Germinal center (tissue), 1 donor: ENCODE measurements at places on chromosomes 12 and 14.
A peak's percentile ranks its signal among the peaks of the same experiment; 100 is the strongest.

DNA sequence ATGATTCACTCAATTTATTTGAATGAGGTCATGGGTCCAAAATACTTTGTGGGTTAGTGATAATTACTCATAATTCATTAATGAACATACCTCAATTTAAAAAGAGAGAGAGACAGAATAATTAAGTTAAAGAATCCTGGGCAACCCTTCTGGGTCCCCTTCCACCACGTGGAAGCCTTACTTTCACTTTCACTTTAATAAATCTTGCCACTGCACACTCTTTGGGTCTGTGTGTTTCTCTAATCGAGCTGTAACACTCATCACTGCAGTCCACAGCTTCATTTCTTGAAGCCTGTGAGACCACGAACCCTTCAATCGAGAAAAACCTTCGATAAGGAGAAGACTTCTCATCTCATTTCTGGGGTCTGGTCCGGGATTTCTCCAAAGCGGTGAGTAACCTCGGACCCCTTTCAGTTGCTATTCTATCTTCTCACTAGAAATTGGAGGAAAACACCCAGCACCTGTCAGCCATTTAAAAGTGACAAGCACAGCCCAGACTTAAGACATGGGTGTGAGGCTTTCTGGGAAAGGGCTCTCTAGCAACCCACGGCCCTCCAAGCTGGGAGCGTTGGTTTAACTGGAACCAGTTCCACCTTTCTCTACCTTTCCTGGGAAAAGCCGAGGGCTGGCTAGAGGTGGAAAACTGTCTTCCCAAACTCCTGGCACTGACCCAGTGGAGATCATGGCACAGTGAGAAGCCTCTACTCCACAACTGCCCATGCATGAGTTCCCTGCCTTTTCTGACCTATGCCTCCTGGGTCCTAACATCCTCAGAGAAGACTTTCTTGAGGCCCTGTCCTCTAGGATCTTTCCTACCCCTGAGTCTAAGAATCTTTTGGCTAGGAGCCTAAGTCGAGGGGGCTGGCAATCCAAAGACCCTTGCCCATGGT, 148.8 kb upstream of the ATF7IP start:
- peak; percentile 26 for DNase-seq

- DNase-seq = no peak
These were observed 361.9 kb upstream of the FAR2 start for GRCh38 chr12:28787151-28787550.

GRCh38 chr12:54431911-54432814, 13.1 kb upstream of the ITGA5 start:
- DNase-seq = no peak

GRCh38 chr12:124979568-124979967, 9.4 kb downstream of the DHX37 start:
- no peak for DNase-seq

DNA sequence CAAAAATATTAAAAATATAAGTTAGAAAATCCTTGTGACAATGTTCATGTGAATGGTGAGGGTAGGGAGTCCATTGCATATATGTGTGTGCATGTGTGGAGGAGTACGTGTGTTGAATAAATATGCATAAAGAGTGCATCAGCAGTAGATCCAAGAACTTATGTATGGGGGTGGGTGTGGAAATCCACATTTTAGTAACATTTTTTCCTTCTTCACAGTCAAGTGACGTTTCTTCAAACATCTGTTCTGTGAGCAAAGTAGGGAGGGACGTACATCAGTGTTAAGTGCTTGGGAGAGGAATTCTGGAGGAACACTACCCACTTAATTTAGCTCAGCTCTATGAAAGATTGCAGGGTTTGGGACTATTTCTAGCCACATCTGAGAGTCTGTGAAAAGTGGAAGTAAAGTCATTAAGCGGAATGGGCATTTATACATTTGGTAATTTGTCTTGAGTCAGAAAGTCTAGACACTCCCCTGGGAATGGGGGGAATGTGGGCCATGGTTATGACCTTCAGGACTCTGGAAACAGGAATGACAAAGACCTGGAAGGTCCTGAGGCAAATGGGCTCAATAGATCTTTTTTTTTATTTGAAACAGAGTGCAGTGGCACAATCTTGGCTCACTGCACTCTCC, 156.4 kb upstream of the PLXNC1 start:
- no peak for DNase-seq
